ENCODE measurements at places on chromosomes 7 and 10. TPM values are rescaled to one million over a fixed set of nuclear protein-coding genes. Genes with fewer than 3 reads are reported as not detected.

Gene NACAD
- 0.83 TPM for total RNA-seq

Gene TBL2
- total RNA-seq = 97.0 TPM

Gene CD36
- total RNA-seq = 24.7 TPM

Gene PRRT4
- not detected for total RNA-seq

Gene GPR26
- total RNA-seq = not detected

Gene MRPS17
- 14.6 TPM for total RNA-seq

Gene NYAP1
- 0.14 TPM for total RNA-seq

Gene WDFY4
- total RNA-seq = not detected

Gene TECTB
- 0.09 TPM for total RNA-seq

Gene TRUB1
- total RNA-seq = 26.8 TPM

Data from smooth muscle cell of bladder (primary cell).